ENCODE measurements at places on chromosomes 16 and 17.
A peak's percentile ranks its signal among the peaks of the same experiment; 100 is the strongest.

GRCh38 chr16:79301051-79301450 lies 299.5 kb downstream of the MAF start:
- DNase-seq, result no peak

DNA sequence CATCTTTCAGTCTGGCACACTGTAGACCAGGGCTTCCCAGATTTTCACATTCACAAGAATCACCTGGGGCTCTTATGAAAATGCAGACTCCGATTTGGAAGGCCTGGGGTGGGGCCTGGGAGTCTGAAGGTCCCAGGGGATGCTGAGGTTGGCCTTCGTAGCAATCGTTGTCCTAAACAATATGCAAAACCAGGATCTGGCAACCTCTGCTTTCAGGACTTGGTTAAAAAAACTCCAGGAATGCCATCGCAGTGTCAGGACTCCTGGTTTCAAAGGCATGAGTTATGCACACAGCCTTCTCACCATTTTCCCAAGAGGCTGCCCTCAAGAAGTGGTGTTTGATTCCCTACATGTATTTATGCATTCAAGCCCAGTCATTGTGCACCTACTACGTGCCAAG lies 6.7 kb downstream of the CLEC19A start:
- no peak for DNase-seq

DNA sequence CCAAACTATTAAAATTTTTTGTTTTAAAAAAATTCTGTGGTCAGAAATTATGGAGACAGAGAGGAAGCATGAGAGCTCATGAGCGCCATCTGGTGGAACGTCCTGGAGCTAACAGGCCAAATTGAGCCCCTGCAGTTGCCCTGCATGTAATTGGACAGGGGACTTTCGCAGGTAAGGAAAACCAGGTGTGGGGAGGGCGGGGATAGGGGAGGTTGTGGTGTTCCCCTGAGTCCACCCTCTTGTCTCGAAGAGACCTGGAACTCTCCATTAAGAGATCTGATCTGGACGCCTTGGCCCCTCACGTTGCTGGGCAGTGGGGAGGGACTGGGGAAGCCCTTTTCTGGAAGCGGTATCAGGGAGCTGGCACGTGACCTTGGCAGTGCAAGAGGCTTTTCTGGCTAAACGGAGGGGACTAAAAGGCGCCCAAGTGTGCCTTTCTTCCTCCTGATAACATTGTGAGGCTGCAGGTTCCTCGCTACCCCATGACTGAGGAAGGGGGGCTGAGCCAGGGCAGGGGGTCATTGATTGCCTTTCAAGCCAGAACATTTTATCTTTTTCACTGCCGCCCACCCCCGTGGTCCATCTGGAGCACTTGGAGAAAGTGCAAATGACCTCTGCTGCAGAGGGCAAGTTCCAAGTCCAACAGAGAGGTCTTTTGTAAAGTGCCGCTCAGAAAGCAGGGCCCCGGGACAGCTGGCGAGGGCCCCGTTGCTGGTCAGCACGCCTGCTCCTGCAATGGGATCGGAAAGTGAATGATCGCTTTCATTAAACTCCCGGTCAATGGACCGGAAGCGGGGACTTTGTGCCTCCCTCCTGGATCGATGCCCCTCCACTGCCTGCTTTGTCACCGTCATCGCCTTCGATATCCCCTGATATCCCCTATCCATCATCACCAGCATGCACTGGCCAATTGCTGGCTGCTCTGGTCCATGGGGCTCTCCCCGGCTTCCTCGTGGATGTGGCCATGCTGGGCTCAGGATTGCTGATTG lies 18.4 kb downstream of the PDILT start:
- DNase-seq, result peak; percentile 33

DNA sequence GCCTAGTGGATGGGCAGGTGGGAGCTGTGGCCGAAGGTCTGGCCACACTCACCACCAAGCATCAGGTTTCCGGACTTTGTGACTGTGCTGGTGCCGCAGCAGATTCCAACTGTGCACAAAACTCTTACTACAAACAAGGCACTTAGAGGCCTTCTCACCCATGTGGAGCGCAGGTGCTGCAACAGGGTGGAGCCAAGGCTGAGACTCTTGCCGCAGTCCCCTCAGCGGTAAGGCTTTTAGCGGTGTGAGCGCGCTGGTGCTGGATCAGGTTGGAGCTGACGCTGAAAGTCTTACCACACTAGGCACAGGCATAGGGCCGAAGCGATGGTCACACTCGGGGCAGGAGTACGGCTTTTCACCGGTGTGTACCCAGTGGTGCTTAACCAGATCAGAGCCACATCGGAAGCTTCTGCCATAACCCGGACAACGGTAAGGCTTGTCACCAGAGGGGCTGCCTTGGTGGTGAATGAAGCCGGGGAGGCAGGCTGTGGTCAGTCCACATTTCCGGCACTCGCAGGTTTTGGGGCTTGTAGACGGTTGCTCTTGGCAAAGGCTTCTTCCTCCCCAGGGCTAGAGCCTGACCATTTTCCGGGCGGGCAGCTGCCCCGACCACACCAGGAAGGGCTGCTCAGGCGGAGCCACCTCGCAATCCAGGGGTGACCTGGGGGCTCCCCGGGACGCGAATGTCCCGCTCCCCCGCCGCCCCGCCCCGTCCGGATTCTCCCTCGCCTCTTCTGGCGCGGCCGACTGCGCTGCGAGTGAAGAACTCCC lies 1.0 kb upstream of the ARMC5 start:
- DNase-seq, result peak; percentile 35

DNA sequence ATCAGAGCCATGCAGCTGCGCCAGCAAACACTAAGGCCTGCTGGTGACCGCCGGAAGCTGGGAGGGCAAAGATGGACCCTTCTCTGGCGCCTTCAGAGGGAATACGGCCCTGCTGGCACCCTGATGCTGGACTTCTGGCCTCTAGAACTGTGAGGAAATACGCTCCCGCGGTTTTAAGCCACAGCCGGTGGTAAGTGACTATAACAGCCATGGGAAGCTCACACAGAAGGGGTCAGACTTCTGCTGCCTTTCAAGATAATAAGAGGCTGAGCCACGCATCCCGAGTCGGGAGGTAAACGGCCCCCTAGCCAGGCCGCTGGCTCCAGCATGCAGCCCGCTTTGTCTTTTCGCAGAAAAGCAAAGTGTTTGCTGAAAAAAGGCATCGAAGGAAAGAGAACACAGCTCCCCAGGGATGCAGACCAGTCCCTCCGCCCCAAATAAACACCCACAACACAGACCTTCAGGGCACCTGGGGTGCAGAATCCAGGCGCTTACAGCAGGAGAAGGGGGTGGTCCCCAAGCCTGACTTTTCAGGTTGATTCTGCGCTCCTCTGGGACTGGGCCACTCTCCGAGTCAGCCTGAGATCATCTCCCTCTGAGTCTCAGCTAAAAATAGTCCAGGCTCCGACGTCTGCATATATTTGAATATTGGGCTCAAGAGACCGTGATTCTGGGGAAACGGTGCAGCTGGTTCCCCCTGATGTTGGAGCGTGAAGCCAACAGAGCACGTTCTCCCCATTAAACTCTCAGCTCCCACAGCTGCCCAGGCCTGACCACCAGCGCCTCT lies 89.7 kb downstream of the MGAT5B start:
- DNase-seq, result no peak

DNA sequence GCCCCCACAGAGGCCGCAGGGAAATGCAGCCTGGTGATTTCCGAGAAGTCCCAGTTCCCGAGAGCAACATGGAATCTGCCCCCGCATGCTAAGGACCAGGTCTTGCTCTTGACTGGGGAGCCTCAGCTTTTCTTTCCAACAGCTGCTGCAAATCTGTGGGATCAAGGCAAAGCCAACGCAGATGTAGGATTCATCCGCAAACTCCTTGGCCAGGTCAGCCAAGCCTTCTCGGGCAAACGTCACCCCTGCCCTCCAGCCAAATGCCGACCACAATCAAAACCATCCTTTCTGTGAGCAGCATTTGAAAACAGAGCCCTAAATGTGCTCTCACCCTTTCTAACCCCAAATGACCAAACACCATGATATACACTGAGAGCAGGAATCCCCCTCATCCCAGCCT lies 54.0 kb downstream of the MRM3 start:
- no peak for DNase-seq

- no peak for DNase-seq
Observed at GRCh38 chr16:4733211-4733742, 794 bp downstream of the ANKS3 start.

GRCh38 chr17:80947200-80947940 lies 44.3 kb upstream of the CHMP6 start:
- no peak for DNase-seq

- no peak for DNase-seq
Observed at GRCh38 chr16:19167710-19168370, at the start of gene SYT17. Gene SYT17, plus strand, starts transcription at chr16:19168240. Its CDS starts 407 bp downstream, at chr16:19168647.

DNA sequence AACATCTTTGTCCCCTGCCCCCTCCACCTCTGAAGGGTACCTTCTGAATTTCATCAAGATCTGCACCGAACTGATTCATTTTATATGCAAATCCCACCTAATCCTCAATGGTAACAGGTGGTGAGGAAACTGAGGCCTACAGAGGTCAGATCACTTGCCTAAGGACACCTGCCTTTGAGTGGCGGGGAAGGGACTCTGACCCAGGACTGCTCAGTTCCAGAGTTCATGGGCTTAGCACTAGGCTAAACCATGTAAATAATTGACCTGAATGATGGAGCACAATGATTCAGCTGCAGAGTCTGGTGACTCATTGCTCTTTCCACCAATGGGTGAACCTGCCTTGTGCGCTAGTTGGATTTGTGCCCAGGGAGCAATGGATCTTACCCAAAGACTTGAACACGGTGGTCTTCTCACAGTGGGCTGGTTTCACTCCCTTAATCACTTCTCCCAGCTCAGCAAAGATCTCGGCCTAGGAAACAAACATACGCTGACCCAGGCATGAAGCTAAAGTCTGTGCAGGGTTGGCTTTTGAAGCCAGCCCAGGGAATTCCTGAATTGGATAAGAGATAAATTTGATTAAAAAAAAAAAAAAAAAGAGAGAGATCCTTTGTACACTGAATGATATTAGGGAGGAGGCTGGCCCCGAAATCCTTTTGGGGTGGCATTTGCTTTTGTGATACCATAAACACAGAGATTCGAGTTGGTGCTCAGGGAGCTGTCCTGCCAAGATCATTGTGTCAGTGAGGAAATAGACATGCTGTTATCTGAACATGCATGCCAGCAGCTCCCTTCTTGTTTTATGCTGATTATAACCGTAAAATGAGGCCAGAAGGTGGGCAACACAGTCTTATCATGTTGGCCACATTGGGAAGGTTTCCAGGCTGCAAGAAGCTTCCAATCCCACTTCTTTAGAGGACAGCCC lies 17.0 kb downstream of the CRYM start:
- DNase-seq, result no peak

- no peak for DNase-seq
Observed at GRCh38 chr17:81630274-81630673, 6.6 kb downstream of the NPLOC4 start.

DNA sequence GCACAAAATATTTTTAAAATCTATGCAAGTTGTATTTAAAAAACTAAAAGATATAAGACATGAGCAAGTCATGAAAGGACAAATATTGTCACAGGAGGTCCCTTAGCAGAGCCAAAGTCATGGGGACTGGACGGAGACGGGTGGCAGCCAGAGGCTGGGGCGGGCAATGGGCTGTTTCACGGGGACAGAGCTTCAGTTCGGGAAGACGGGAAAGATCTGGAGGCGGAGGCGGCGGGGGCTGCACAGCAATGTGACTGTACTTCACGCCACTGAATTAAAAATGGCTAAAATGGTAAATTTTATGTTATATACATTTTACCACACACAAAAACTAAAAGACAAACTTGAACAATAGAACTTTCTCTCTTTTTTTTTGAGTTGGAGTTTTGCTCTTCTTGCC lies 60.0 kb upstream of the METRNL start:
- DNase-seq, result no peak

All from stimulated activated CD8-positive, alpha-beta memory T cell treated with anti-CD3 and anti-CD28 coated beads, Interleukin-4, amount 100 ng/mL, for 24 hours (primary cell).